A549 treated with GW870086 at 1 μM for 4 hours (cell line): ENCODE measurements at places on chromosomes 12 and 14. TPM values are rescaled to one million over a fixed set of nuclear protein-coding genes. Genes with fewer than 3 reads are reported as not detected.

The KRT73 gene
- not detected in 5 replicates for total RNA-seq

The ZNF891 gene
- total RNA-seq = 0.31 to 0.46 TPM (median 0.37 TPM) in 5 replicates

The KRT71 gene
- total RNA-seq = not detected in 5 replicates

The GARIN6 gene
- not detected in 5 replicates for total RNA-seq

The DICER1 gene
- 20.3 to 23.4 TPM (median 20.5 TPM) in 5 replicates for total RNA-seq

The AKAP6 gene
- total RNA-seq = 0.24 to 0.84 TPM (median 0.45 TPM) in 5 replicates

The DEGS2 gene
- 1.4 to 3.2 TPM (median 2.6 TPM) in 5 replicates for total RNA-seq

The CD163L1 gene
- 0.17 to 0.74 TPM (median 0.33 TPM) in 5 replicates for total RNA-seq

The RHOJ gene
- not detected in 5 replicates for total RNA-seq

The LRP1-AS gene
- total RNA-seq = not detected in 5 replicates

The TCTN2 gene
- 12.7 to 13.6 TPM (median 13.1 TPM) in 5 replicates for total RNA-seq

The PNMA1 gene
- 52.1 to 61.9 TPM (median 58.1 TPM) in 5 replicates for total RNA-seq

The SMARCD1 gene
- 64.2 to 81.3 TPM (median 67.8 TPM) in 5 replicates for total RNA-seq

The AKAP5 gene
- total RNA-seq = 0.30 to 0.50 TPM (median 0.37 TPM) in 5 replicates

The TRIAP1 gene
- total RNA-seq = 73.0 to 86.4 TPM (median 76.2 TPM) in 5 replicates

The C3AR1 gene
- not detected in 5 replicates for total RNA-seq

The LRRC43 gene
- 0.26 to 0.36 TPM in 2 of 5 replicates, not detected in the others for total RNA-seq

The NEUROD4 gene
- total RNA-seq = not detected in 5 replicates

The SLC39A2 gene
- total RNA-seq = 0.09 TPM in 1 of 5 replicates, not detected in the others

The SLC5A8 gene
- total RNA-seq = not detected in 5 replicates

The KCNMB4 gene
- 0.11 to 0.51 TPM (median 0.25 TPM) in 5 replicates for total RNA-seq

The HSPA2 gene
- total RNA-seq = 34.1 to 40.2 TPM (median 36.5 TPM) in 5 replicates

The G2E3 gene
- 9.7 to 18.4 TPM (median 16.5 TPM) in 5 replicates for total RNA-seq

The AQP6 gene
- not detected in 5 replicates for total RNA-seq
